Testis (tissue), 5 donors: ENCODE measurements at places on chromosomes 6 and 20. TPM values are rescaled to one million over a fixed set of nuclear protein-coding genes. Genes with fewer than 3 reads are reported as not detected.

- no peak for DNase-seq
Observed at GRCh38 chr20:57417051-57417689, 26.0 kb downstream of the RBM38 start.

GRIK2 gene
- polyA plus RNA-seq: 1.1 TPM

GLYATL3 gene
- polyA plus RNA-seq: not detected

PPP1R16B gene
- 3.7 TPM for polyA plus RNA-seq
